ENCODE measurements at places on chromosomes 6 and 20.

DNA sequence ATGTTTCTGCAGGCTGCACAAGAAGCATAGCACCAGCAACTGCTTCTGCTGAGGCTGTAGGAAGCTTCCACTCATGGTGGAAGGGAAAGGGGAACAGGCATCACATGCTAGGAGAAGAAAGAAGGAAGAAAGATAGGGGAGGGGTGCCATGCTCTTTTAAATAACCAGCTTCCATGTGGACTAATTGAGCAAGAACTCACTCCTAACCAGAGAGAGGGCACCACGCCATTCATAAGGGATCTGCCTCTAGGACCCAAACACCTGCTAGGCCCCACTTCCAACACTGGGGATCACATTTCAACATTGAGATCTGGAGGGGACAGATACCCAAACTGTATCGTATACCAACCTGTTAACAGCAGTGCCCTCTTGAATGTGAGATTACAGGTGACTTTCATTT is 46.9 kb upstream of the ARMC2 start:
- DNase-seq, result peak; percentile 63

GRCh38 chr20:39825950-39826349 is 863.1 kb downstream of the MAFB start:
- DNase-seq, result no peak

DNA sequence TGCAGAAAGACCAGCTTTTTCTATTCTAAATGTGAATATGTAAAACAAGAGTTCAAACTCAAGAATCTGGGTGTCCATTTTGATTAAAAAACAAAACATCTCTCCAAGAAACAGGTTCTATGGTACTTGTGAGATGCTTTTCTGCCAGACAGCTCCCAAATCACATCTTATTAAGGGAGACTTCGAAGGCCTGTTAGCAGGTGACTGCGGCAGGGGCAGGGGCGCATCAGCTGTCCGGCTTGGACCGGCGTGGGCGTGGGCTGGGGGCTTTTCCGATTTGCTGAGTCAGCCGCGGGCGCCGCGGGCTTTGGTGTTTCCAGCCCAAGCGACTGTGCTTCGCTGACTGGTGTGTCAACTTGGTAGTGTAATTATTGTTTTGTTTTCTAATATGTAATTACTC is 32.6 kb downstream of the TFAP2A start:
- peak; percentile 92 for DNase-seq

DNA sequence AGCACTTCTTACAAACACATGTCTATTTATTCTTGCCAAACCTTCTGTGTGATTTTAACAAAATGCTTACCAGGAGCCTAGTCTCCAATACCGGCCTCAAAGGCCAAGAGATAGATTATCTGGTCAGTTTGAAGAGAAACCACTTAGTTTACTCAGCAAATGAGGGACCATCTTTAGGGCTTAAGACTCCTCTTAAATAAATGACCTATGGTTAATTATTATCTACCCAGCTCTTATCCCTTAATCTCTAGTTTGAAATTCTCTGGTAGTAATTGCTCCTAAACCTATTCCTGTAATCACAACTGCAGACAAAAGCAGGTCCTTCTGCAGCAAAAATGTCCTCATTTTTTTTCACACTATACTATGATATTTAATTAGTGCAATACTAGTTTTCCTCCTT is 301.8 kb downstream of the KIF16B start:
- no peak for DNase-seq
